Skeletal muscle cell (primary cell): ENCODE measurements at places on chromosomes 5 and 9.

GRCh38 chr5:66247176-66247960, 103.3 kb downstream of the SREK1 start:
- DNase-seq = peak; percentile 81

- no peak for DNase-seq
Measured at GRCh38 chr5:78610163-78610583, 38.4 kb downstream of the LHFPL2 start.

DNA sequence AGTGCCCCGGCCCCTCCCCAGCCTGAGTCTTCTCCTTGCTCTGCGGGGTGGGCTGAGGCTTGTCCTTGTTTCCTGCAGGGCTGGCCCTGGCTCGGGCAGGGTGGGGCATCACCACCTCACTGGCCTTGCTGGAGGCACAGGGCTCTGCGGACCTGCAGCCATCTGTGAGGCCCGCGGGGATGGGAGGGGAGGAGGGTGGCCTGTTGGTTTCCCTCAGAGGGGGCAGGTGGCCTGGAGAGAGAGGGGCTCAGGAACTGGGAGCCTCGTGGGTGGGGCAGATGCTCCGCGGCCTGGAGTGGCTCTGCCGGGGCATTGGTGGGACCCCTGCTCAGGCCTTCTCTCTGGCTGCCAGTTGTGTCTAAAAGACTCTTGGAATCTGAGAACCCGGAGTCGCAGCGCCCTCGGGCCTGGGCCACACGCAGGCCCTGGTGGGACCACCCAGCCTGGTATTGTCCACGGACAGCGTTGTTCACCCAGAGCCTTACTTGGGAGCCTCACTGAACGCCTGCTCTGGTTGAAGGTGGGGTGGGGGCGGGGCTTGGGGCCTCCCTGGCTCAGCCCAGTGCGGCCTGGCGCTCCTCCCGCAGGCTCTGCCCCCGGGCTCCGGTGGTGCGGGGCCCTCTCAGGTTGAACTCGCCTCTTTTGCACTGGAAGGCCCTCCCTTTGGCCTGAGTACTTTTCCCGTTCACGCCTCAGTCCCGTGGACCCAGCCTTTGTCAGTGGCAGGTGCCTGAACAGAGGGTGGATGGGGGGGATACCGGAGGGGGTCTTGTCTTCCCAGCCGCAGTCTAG, 111.3 kb downstream of the RXRA start:
- DNase-seq = no peak

DNA sequence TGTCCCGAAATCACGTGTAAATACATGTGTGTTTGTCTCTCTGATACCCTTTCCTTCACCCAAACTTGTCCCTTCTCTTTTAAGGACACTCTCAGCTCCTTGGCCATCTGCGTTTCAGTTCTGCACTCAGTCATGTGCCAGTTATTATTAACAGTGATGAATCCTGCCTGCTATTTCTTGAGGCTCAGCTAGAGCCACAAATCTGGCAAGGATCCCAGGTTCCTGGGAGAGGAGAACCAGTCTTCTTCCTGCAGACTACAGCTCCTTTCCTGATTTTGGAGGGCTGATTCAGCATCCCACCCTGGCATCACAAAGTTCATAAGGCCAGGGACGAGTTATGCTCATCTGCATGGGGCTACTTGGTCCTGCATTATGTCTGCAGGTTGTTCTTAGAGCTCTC, 5.6 kb downstream of the MAMDC2 start:
- no peak for DNase-seq

DNA sequence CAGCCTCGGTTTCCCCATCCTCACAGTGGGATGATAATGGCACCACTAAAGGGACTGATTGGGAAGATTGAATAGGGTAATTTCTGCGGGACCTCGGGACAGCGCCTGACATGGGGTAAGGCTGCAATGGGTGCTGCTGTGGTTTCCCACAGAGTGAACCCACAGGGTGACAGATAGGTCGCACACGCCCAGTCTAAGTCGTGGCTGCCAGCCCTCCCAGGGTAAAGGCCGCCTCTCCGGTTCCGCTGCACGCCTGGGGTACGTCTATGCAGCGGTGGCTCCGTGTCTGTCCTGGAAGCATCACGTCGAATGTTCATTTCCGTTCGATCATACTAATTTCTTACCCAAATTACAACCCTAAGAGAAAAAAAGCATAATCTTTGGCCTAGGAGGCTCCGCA, 631 bp downstream of the CFAP77 start:
- no peak for DNase-seq

- DNase-seq = no peak
Measured at GRCh38 chr5:53073348-53073747, 36.2 kb downstream of the MOCS2 start.

GRCh38 chr5:39947657-39948056, 522.9 kb upstream of the DAB2 start:
- peak; percentile 24 for DNase-seq

DNA sequence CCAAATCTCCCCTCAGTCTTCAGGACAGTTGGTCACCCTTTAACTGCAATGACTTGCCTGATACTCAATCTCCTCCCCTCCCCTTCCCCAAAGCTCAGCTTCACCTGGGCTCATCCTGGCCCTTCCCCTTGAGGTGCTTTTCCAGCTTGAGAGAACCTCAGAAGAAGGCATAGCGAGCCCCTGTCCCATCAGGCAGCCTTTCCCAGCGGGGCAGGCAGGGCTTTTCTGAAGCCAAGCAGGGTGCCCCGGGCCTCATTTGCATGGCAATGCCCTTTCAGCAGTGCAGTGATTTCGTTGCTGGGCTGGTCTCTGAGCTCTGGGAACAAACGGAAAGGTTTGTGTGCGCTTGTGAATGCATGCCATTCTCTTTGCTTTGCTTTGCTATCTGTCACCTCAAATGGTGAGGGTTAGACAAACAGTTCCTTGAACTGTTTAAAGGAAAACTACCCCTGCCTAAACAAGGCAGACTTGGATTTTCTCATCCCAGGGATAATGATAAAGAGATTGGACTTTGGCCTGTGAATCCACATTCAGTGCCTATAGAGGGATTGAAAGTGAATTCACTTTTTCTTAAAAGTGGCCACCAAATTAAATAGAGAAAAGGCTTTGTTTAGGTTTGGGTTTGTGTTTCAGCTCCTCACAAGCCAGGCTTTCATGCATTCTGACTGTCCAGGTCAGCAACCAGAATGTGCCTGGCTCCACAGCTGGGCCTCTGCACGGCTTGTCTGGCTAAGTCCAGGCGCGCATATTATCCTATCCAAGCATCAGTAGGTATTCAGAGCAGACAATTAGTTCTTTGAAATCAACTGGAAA, 165.3 kb downstream of the ZNF608 start:
- no peak for DNase-seq

- DNase-seq = no peak
Measured at GRCh38 chr5:148107608-148108007, 43.8 kb downstream of the SPINK5 start.

- no peak for DNase-seq
Measured at GRCh38 chr5:129511291-129511690, 51.2 kb downstream of the ADAMTS19 start.

DNA sequence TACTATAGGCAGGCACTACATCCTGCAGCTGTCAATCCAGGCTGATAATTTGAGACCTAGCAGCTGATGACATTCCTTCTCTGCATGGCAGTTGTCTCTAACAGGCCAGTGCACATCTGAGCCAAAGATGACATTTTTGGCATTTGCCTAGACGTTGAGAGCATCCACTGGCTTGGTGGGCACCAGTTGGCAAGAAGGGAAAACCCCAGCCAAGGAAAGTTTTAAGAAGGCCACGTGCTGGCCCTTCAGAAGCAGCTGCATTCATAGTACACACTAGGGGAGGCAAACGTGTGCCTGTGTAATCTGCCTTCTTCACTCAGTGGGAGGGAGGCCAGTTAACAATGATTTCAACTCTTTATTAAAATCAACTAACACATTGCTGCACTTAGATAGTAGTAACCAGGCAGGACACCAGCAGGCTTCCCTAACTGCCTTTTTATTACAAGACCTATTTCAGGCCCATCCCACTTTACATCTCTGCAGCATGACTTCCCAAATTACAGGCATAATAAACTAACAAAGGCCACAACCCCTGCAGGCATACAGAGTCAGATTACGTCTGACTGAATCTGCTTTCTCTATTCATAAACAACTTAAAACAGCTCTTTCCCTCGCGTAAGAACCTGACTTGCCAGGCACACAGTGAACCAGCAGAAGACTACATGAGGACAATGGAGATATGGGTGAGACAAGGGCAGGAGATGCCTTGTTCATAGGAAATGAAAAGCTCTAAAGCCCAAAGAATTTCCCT, 576.3 kb downstream of the PDE4D start:
- no peak for DNase-seq

DNA sequence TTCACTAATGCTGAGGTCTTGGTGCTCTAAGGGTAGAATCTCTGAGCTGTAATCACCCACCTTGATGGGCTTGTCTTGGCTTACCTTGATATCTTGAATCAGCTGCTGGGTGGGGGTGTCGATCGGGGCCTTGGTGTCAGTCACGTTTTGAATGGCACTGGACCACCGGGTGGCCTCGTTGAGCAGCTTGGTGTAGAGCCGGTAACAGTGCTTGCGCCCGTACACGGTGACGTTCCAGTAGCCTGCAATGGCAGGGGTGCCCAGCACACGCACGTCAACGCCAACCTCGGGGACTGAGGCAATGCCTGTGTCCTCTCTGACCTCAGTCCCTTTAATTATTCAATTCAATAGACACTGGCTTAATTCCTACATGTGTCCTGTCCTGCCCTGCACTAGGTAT, 63.1 kb upstream of the RETREG1 start:
- DNase-seq = no peak
